ENCODE measurements at places on chromosomes 4 and X.

DNA sequence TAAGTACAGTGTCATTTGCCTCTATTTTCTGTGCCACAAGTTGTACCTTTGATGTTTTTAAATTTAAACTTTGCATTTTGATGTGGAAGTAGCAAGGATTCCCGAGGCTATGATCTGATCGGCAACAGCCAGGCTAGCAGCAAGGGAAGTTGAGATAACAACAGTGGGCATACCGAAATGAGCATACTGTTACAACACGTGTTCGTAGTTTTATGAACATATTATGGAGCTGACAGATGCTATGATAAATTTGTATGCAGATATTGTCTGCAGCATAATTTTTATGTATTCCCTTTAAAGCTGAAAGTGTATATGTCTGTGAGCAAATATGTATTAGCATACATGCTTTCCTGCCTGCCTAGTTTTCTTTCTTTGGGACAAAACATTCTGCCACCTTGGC lies 306.1 kb downstream of the PCDH7 start:
- no peak for DNase-seq

DNA sequence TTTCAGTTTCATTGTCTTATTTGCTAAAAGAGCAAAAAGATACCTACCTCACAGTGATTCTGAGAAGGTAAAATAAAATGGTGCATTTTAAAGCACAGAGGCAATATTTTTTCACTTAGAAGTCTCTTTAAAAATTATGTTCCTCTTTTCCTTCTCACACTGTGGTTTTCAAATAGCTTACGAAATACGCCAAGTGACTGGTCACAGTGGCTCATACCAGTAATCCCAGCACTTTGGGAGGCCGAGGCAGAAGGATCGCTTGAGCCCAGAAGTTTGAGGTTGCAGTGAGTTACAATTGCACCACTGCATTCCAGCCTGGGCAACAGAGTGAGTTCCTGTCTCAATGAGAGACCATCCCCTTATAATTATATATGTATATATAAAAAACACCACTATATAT lies 372.6 kb downstream of the FBXO8 start:
- DNase-seq: no peak

DNA sequence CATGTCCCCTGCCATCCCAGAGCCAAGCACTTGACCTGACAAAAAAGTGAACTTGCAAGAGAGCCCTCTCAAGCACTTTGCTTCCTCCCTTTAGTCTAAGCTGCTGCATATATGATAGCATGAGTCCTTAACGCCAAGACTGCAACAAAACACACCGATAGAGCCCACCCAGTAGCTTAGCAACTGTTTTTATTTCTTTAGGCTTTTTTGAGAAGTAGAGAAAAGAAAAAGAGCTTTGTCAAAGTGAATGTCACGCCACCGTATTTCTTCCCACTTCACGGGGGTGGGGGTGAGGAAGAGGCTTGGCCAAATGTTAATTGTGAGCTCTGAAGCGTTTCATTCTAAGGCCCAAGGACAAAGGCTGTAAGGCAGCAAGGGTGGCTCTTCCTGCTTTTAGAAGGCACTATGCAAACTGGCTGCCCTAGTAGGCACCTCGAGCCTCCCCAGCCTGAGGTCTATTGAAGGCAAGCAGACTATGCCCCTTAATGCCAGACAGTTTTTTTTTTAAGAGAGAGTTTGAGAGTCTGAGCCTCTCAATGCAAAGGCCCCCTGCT lies 138.6 kb downstream of the HS6ST2 start:
- no peak for DNase-seq

DNA sequence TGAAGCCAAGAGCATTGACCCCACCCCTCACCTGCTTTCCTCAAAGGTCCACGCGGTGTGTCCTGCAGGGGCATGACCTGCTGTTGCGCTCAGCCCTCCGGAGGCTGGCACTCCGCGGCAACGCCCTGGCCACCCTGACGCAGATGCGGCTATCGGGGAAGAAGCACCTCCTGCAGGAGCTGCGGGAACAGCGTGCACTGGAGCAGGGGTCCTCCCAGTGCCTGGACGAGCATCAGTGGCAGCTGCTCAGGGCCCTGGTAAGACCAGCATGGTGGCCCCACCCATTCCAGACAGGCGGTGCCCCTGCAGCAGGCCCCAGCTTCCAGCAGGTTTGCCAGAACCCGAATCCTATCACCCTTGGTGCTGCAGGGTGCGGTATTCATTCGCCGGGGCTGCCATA lies 86.0 kb downstream of the EVC start:
- no peak for DNase-seq

- DNase-seq: no peak
These were observed 47.7 kb upstream of the DHX15 start for GRCh38 chr4:24632011-24632410.

DNA sequence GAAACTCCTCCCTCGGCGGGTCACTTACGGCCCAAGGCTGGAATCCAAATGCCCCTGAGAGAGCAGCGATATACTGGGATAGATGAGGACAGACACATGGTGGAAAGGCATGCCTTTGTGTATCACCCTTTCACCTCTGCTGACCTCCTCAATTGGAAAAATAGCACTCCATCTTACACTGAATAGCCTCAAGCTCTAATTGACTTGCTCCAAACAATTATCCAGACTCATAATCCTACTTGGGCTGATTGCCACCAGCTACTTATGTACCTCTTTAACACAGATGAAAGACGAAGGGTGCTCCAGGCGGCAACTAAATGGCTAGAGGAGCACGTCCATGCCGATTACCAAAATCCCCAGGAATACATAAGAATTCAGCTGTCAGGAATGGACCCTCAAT lies 1142.2 kb downstream of the ARAP2 start:
- no peak for DNase-seq
